Gastrocnemius medialis (tissue), 4 donors: ENCODE measurements at places on chromosomes 11 and 22. TPM values are rescaled to one million over a fixed set of nuclear protein-coding genes. Genes with fewer than 3 reads are reported as not detected.
A peak's percentile ranks its signal among the peaks of the same experiment; 100 is the strongest.

The SMIM35 gene
- not detected for total RNA-seq

The ARHGAP20 gene
- total RNA-seq, result 1.5 TPM

The POU2AF2 gene
- total RNA-seq, result 0.86 TPM

The TMEM179B gene
- total RNA-seq, result 45.8 TPM

The OR5B12 gene
- total RNA-seq, result not detected

The BTBD18 gene
- total RNA-seq, result not detected

The OOSP1 gene
- not detected for total RNA-seq

The NAALAD2 gene
- total RNA-seq, result 0.20 TPM

The PRDM11 gene
- total RNA-seq, result 8.2 TPM

DNA sequence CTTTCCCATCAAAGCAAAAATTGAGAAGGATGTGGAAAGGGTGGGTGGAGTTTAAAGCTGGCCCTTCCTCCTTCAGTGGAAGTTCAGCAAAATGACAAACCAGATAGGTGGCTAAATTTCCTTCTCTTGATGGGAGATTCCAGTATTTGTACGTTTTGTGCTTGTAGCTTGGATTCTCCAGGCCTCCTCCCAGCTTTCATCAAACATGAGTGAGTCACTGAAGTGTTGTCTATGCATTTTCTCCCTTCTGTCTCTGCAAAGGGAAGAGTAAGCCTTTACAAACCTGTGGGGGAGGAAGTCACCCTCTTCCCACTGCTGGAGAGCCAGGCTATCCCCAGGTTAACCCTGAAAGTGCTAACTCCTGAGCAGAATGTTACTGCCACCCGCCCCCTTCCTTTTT lies 6.4 kb downstream of the MARK2 start:
- H3K4me1 ChIP-seq, result peaks cover 44% of the 10 kb centered on the region
- H3K27me3 ChIP-seq, result no peaks in the 10 kb centered on the region
- no peaks in the 10 kb centered on the region for H3K36me3 ChIP-seq
- H3K27ac ChIP-seq, result no peak overlapping the region
- H3K4me3 ChIP-seq, result no peak overlapping the region

GRCh38 chr11:100383357-100383865 lies 303.7 kb upstream of the ARHGAP42 start:
- no peak for DNase-seq
- H3K4me1 ChIP-seq, result no peaks in the 10 kb centered on the region
- H3K4me3 ChIP-seq, result no peak overlapping the region
- no peaks in the 10 kb centered on the region for H3K27me3 ChIP-seq
- no peak overlapping the region for H3K27ac ChIP-seq

- H3K4me1 ChIP-seq, result no peaks in the 10 kb centered on the region
- no peaks in the 10 kb centered on the region for H3K27me3 ChIP-seq
- no peak overlapping the region for H3K27ac ChIP-seq
- no peaks in the 10 kb centered on the region for H3K36me3 ChIP-seq
Measured at GRCh38 chr22:41576877-41577276, 12.8 kb downstream of the PMM1 start.

DNA sequence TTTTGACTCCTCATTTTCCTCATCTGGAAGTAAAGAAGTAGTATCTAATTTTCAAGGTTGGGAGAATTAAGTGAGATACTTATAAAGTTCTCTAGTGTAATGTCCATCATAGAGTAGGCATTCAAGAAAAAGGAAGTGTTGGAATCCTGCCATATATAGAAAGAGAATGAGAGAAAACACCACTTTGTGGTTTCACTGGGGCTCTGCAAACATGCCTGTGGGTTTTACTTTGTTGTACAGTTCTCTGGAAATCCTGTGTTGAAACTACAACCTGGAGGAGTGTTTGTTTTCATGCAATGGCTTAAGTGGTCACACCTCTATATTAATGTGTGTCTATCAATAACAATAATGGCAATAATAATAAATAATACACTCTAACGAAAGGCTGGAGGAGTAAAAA lies 741.7 kb downstream of the NELL1 start:
- no peaks in the 10 kb centered on the region for H3K36me3 ChIP-seq
- no peak for DNase-seq
- H3K4me1 ChIP-seq, result no peaks in the 10 kb centered on the region
- no peaks in the 10 kb centered on the region for H3K27me3 ChIP-seq
- no peak overlapping the region for H3K27ac ChIP-seq

- H3K4me3 ChIP-seq, result no peak overlapping the region
- H3K36me3 ChIP-seq, result no peaks in the 10 kb centered on the region
- DNase-seq, result no peak
- H3K27ac ChIP-seq, result peak overlapping the region; percentile 84
Measured at GRCh38 chr22:37546437-37547250, 13.6 kb upstream of the CDC42EP1 start.

GRCh38 chr11:85752201-85752889 lies 58.6 kb downstream of the SYTL2 start:
- no peak for DNase-seq
- no peak overlapping the region for H3K4me3 ChIP-seq
- no peak overlapping the region for H3K27ac ChIP-seq
- no peaks in the 10 kb centered on the region for H3K27me3 ChIP-seq
- no peaks in the 10 kb centered on the region for H3K4me1 ChIP-seq

DNA sequence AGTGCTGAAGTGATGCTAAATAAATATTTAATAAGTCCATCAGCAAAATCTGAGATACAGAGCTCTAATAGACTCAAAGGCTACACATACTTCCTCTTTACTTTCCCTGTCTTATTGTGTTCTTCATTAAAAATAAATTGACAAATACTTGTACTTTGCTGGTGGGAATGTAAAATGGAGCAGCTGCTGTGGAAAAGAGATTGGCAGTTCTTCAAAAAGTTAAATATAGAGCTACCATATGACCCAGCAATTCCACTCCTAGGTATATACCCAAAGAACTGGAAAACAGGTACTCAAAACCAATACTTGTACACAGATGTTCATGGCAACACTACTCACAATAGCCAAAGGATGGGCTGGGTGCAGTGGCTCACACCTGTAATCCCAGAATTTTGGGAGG lies 76.0 kb downstream of the RBFOX2 start:
- peaks cover 3% of the 10 kb centered on the region for H3K4me1 ChIP-seq
- no peaks in the 10 kb centered on the region for H3K36me3 ChIP-seq
- no peak overlapping the region for H3K27ac ChIP-seq
- no peak for DNase-seq

DNA sequence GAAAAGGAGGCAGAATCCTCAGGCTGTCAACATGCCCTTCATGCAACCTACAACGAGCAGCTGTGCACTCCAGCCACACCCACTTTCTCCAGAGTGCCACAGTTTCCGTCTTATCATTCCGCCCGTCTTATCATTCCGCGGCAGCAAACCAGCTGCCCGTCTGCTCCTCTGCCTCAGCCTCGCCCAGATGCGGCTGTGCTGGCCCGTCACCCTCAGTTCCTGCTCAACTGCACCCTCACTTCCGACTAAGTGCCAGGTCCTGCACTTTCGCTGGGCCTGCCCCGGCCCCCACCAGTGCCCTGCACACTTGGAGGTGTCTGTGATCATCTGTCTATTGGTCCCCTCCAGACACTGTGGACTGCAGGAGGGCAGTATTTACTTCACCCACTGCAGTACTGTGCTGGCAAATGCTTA lies 43.7 kb downstream of the MICAL3 start:
- no peaks in the 10 kb centered on the region for H3K36me3 ChIP-seq
- DNase-seq, result peak; percentile 37
- H3K4me3 ChIP-seq, result peak overlapping the region; percentile 34
- no peaks in the 10 kb centered on the region for H3K27me3 ChIP-seq
- peaks cover 22% of the 10 kb centered on the region for H3K4me1 ChIP-seq
- H3K27ac ChIP-seq, result no peak overlapping the region

DNA sequence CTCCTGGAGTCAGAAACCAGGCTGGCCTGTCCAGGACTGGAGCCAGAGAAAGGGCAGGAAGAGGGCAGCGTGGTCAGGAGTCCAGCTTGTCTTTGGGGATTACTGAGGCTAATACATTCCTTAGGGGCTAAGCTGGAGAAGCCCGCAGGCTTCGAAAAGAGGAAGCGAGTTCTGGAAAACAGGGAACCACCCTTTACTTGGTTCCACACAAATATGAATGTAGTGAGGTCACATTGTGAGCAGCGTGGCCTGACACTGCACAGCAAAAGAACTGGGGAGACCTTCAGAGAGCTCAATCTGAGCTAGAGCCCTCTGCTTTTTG lies 132.3 kb downstream of the CEP164 start:
- no peaks in the 10 kb centered on the region for H3K27me3 ChIP-seq
- no peaks in the 10 kb centered on the region for H3K36me3 ChIP-seq
- no peak overlapping the region for H3K4me3 ChIP-seq

GRCh38 chr11:79042824-79043223 lies 398.0 kb downstream of the TENM4 start:
- no peak for DNase-seq
- H3K4me3 ChIP-seq, result no peak overlapping the region
- no peak overlapping the region for H3K27ac ChIP-seq
- H3K36me3 ChIP-seq, result no peaks in the 10 kb centered on the region
- no peaks in the 10 kb centered on the region for H3K4me1 ChIP-seq

GRCh38 chr11:65121447-65121864 lies 478 bp downstream of the FAU start:
- H3K27ac ChIP-seq, result peak overlapping the region; percentile 88
- DNase-seq, result no peak
- peaks cover 25% of the 10 kb centered on the region for H3K4me1 ChIP-seq
- no peaks in the 10 kb centered on the region for H3K27me3 ChIP-seq
- peak overlapping the region; percentile 93 for H3K4me3 ChIP-seq
